Stimulated activated CD8-positive, alpha-beta memory T cell treated with anti-CD3 and anti-CD28 coated beads, Interleukin-7, amount 100 ng/mL, for 48 hours (primary cell): ENCODE measurements at places on chromosomes 3 and 15.

DNA sequence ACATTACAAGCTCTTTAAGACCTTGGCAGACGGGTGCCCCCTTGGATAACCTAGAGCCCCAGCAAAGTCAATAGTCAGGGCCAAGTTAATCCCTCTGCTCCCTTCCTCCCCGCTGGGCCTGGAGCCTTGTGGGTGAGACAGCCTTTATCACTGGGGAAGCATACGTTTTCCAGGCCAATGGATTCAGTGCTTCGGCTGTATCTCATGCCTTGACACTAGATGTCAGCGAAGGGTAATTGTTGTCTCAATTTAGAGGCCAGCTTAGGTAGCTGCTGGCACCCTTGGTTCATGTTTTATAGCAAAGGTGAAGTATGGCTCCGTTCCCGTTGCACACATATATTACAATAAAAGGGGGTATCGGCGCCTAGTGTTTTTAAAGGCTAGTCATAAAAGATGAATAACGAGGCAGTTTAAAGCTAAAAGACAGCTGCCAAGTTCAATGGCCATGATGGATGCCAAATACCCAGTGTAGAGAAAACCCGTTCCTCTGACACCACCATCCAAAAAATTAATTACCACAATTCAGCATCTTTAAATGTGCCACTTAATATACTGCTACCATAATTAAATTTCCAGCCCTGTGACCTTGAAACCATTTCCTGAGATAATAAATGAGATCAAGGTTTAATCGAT is 52.3 kb upstream of the BNIP2 start:
- no peak for DNase-seq

GRCh38 chr3:28935146-28935545 is 345.7 kb upstream of the RBMS3 start:
- no peak for DNase-seq

- no peak for DNase-seq
Observed at GRCh38 chr3:123883701-123884202, 380 bp downstream of the MYLK start.

DNA sequence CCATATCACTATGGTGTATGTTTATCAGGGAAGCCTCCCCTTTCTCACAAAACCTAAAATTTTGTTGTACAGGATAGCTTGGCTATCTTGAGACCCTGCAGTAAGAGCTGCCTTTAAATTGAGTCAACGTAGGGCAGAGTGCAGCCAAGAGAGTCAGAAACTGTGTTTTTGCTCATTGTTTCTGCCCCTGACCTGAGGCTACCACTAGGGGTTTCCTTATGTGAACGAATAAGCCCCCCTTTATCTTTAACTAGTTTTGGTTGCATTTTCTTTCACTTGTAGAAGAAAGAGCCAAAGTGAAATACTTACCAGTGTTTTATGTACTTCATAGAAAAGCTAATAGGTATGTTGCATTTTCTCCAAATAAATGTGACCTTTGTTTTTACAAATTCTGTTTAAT is 149.9 kb upstream of the TMC3 start:
- no peak for DNase-seq

GRCh38 chr3:30864836-30865235 is 29.6 kb downstream of the GADL1 start:
- DNase-seq: no peak

DNA sequence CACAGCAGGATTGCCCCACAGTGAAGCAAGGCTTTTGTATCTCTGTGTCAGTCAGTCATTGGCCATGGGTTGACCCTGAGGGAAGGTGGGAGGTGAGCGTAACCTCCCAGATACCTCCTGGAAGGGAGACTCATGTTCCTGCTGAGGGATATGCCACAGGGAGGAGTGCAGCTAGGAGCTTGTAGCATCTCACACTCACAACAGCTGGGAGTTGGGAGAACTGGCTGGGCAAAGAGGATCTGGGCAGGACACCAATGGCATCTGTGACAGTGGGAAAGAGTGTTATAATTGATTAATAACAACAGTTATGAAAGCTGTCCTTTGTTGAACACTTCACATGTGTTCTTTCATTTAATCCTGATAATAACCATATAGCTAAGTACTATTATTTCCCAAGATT is 171.0 kb downstream of the TLE3 start:
- DNase-seq: no peak

DNA sequence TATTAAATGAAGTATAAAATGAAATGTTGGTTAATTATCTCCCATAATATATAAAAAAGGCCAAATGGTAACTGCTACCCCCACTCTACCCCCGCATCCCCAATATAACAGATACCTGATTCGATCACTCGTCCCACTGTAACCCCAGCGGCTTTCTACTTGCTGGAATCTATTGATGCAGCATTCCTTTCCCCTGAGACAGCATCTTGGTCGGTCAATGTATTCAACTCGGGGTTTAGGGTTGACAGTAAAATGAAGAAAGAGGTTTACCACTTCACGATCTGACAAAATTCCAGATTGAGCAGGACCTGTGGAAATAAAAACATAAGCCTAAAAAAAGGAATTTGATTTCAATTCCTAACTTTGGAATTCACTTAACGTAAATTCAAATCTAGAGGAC is 18.6 kb upstream of the C15orf40 start:
- no peak for DNase-seq

GRCh38 chr15:78673476-78673875 is 32.5 kb upstream of the CHRNB4 start:
- DNase-seq: no peak

- no peak for DNase-seq
Observed at GRCh38 chr3:186452517-186452916, 90.5 kb upstream of the DGKG start.

DNA sequence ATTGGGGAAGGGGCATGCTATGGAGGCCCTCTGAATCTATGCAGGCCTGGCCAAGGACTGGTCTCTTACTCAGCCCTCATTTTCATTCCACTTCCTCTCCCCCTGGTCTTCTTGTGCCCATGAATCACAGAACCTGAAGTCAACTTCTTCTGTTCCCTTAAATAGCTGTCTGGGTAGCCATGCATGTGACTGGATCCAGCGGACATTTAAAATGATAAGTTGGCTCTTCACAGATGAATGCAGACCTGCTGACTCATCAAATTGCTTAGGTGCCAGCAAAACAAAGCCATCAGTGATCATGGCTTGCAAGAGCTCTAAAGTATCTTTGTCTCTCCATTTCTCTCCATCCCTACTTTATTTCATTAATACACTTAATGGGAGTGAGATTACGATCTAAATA is 90.1 kb upstream of the CADPS start:
- no peak for DNase-seq

DNA sequence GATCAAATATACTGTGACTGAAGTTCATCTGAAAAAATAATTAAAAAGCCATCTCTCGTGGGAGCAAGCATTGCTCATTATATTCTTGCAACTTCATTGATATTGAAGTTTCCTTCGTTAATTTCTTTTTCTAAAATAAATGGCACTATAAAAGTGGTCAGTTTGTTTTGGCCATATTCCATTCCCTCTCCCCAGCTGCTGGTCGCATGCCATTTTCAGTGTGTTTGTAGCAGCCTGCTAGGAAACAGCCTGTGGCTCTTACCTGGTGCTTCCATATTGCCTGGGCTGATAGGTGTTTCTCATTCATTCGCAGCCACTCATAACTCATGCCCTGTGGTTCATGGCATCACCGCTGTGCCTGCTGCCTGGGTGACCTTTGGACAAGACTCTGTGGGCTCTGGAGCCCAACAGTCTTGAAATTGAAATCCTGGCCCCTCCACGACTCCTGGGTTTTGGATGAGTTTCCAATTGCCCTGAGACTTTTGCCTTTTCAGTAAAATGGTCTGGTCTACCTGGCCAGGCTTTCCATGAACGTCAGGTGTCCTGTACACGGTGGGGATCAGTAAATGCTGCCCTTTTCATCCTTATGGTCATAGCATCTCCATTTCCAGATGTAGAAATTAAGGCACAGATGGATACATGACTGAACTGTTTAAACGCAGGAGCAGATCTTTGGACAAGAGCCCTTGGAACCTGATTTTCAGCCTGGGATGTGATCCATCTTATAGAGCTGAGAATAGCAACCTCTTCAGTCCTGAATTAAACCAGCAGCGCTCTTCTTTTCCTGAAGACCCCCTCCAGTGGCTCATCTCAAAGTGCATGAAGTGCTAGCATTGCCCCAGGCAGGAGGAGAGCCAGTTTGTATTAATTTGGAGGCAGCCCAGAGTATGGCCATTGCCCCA is 69.4 kb downstream of the SLCO3A1 start:
- no peak for DNase-seq

DNA sequence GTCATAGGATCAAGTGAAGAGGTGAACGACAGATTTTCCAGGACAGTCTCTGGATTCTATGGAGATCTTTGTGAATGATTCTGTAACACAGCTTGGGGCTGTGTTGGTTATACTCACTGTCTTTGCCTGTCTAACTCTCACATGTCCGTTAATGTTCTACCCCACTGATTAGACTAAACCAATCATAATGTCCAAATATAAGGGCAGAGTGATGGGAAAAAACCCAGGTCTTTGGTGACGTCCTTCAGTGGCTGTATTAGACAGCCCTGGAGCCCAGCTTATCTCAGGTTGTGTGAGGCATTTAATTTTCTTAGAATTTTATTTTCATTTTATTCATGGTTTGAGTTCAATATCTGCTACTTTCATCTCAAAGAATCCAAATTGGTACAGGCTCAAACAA is 59.3 kb upstream of the TRA2B start:
- DNase-seq: no peak

DNA sequence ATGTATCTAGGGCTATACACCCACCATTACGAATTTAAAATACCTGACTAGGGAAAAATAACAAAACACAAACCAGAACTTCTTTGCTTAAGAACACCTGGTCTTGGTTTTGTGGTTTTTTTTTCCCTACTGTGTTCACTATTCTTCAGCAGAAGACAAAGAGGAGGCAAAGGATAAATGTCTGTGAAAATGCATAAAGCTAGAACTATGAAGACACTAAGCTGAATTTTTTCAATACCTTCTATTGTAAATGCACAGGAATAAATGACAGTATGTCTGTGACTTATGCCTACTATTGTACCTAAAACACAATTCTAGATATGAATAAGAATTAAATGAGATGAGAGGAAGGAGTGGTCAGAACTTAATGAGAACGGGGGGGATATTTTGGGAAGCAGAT is 86.9 kb downstream of the TBL1XR1 start:
- DNase-seq: no peak

- no peak for DNase-seq
Observed at GRCh38 chr3:160643994-160644393, 33.0 kb upstream of the ARL14 start.

DNA sequence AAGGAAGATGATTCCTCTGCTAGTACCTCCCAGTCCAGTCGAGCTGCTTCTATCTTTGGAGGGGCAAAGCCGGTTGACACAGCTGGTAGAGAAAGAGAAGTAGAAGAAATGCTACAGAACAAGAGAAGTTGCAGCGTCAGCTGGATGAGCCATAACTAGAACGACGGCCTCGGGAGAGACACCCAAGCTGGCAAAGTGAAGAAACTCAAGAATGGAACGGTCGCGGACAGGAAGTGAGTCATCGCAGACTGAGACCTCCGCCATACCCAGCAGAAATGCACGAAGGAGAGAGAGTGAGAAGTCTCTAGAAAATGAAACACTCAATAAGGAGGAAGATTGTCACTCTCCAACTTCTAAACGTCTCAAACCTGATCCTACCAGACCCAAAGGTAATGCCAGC is 19.0 kb upstream of the PARP14 start:
- no peak for DNase-seq

- DNase-seq: no peak
Observed at GRCh38 chr3:128775241-128775640, 49.3 kb downstream of the RAB7A start.

GRCh38 chr15:71698030-71698429 is 112.3 kb upstream of the NR2E3 start:
- no peak for DNase-seq

GRCh38 chr3:58572013-58572633 is 5.1 kb downstream of the FAM107A start:
- DNase-seq: no peak

DNA sequence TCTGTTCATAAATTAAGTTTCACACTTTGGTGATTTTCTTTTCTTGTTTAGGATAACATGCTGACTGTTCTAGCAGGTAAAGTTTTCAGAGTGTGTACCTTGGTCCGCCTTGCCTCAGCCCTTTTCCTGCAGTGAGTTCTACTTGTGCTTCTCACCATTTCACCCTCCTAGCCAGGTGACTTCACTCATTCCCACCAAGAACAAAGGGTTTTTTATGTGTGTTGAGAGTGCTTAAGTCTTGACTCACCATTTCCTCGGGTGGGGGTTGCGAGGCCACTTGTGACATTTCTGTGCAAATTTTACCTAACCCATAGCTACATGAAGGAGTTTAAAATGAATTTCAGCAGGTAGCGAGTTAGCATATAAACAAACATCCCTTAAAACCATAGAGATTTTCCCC is 81.4 kb downstream of the C3orf38 start:
- no peak for DNase-seq

DNA sequence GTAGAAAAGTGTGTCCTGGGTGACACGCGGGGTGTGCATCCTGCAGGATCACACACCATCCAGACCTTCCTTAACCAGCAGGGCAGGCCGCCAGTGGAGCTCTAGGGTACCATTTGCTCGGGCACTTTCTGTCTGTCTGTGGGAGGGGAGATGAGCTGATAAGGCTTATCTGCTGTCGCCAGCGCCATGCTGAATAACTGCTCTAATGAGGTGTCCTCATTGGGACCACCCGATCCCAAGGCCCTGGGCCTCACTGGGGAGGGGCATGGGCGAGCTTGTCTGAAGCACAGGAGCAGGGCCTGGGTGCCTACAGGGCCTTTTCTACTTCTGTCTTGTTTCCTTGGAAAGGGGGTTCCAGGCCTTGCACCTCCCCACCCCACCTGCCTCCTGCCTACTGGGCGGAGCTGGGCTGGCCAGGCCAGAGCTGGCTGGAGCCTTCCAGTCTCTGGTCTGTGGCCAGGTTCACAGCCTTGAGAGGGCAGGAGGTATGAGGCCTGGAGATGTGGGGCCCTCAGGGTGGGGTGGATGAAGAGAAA is 2.5 kb upstream of the GATA2 start:
- DNase-seq: no peak

DNA sequence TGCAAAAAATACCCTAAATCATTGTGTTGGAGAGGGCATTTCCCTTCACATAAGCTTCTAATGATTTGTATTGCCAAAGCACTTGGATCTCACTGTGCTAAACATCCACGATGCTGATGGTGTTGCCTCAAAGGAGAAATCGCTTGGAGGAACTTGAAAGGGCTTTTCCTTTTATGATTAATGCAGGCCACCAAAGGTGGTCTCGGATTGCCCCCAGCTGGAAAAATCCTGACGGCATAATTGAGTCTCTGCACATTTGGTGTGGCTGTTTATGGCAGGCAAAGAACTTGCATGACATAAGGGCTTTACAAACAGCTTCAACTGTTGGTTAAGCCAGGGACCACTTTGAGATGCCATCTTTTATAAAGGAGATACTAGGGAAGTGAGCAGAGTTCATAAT is 664.0 kb upstream of the ADAMTS9 start:
- no peak for DNase-seq

GRCh38 chr15:52228921-52229320 is 37.7 kb upstream of the GNB5 start:
- DNase-seq: no peak

- no peak for DNase-seq
Observed at GRCh38 chr3:106587551-106587950, 718.7 kb upstream of the CBLB start.

GRCh38 chr3:151351648-151352047 is 22.3 kb upstream of the P2RY13 start:
- DNase-seq: no peak

GRCh38 chr3:126466886-126467610 is 8.6 kb downstream of the ZXDC start:
- DNase-seq: no peak

- DNase-seq: peak; percentile 54
Observed at GRCh38 chr15:50685976-50686468, 575 bp downstream of the TRPM7 start.

GRCh38 chr15:85578941-85579701 is 198.7 kb downstream of the AKAP13 start:
- no peak for DNase-seq
